HFFc6 (cell line): ENCODE measurements at places on chromosomes 7 and 10. TPM values are rescaled to one million over a fixed set of nuclear protein-coding genes. Genes with fewer than 3 reads are reported as not detected.
A peak's percentile ranks its signal among the peaks of the same experiment; 100 is the strongest.

The TMEM130 gene
- 7.1 to 13.1 TPM (median 12.7 TPM) in 3 replicates for total RNA-seq

GRCh38 chr7:115491744-115492380 lies 538.7 kb downstream of the TFEC start:
- H3K4me3 ChIP-seq: no peak overlapping the region
- H3K4me1 ChIP-seq: peaks cover 29% of the 10 kb centered on the region
- no peak for DNase-seq
- no peak overlapping the region for H3K27ac ChIP-seq

The EBLN1 gene
- total RNA-seq: not detected in 3 replicates

DNA sequence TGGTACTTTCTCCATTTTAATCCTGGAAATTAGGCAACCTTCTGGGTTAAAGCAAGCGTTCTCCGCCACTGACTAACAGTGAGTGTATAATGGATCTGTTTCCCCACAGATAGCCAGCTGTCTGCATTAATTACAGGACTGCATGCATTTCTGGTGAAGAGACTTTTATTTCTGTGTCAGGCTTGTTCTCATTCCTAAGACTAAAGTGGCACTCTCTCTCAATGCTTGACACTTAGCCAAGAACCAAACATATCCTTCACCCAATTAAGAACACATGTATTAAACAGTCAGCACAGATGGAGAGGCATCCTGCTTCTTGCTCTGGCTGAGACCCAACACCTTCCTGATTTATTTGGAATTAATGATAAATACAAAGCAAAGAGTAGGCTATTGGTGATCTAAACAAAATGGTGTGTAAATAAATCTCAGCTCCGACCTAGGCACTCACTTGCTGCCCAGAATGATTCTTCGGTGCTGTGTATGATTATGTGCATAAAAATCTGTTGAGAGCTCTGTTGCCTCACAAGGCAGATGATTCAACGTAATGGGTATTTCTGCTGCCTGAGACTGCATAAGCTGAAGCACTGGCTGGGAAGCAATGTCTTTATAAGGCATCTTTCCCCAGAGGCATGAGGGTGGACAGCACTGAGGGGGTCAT lies 16.8 kb downstream of the CALU start:
- peaks cover 61% of the 10 kb centered on the region for H3K4me1 ChIP-seq
- peak overlapping the region; percentile 66 for H3K4me3 ChIP-seq
- H3K27me3 ChIP-seq: peaks cover 2% of the 10 kb centered on the region; the same call in 1 of the 2 replicates
- H3K27ac ChIP-seq: peak overlapping the region; percentile 88

DNA sequence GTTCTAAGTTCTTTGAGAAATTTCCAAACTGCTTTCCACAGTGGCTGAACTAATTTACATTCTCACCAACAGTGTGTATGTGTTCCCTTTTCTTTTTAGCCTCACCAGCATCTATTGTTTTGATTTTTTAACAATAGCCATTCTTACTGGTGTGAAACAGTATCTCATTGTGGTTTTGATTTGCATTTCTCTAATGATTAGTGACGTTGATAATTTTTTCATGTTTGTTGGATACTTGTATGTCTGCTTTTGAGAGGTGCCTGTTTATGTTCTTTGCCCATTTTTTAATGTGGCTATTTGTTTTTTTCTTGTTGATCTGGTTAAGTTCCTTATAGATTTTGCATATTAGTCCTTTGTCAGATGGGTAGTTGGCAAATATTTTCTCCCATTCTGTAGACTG lies 191.4 kb downstream of the AGMO start:
- H3K4me1 ChIP-seq: no peaks in the 10 kb centered on the region
- no peak overlapping the region for H3K4me3 ChIP-seq
- H3K27ac ChIP-seq: no peak overlapping the region
- DNase-seq: no peak

GRCh38 chr10:89283025-89283935 lies 18.6 kb upstream of the IFIT2 start:
- peak overlapping the region; percentile 69 for H3K4me3 ChIP-seq
- peak; percentile 83 for DNase-seq
- no peaks in the 10 kb centered on the region for H3K27me3 ChIP-seq
- H3K36me3 ChIP-seq: peaks cover 10% of the 10 kb centered on the region
- H3K4me1 ChIP-seq: peaks cover 84% of the 10 kb centered on the region

DNA sequence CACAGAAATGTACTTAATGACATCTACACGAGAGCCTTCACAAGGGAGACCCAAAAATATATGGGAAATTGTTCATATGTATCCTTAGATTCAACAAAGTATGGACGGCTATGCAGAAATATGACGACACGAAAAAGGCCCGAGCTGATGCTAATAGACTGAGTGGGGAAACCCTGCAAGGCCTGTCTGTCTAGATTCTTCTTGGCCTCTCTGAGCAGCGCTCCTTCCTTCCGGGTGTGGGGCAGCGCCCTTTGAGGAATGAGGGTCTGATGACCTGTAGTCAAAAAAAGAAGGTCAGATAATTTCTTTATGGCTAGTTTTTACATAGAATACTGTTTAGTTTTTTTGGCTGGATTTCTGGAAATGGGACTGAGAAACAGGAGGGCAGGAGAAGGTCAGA lies 192.8 kb upstream of the AKR1E2 start:
- H3K27ac ChIP-seq: no peak overlapping the region
- H3K4me3 ChIP-seq: no peak overlapping the region
- DNase-seq: no peak

The GPC2 gene
- 0.61 to 1.0 TPM (median 0.69 TPM) in 3 replicates for total RNA-seq

DNA sequence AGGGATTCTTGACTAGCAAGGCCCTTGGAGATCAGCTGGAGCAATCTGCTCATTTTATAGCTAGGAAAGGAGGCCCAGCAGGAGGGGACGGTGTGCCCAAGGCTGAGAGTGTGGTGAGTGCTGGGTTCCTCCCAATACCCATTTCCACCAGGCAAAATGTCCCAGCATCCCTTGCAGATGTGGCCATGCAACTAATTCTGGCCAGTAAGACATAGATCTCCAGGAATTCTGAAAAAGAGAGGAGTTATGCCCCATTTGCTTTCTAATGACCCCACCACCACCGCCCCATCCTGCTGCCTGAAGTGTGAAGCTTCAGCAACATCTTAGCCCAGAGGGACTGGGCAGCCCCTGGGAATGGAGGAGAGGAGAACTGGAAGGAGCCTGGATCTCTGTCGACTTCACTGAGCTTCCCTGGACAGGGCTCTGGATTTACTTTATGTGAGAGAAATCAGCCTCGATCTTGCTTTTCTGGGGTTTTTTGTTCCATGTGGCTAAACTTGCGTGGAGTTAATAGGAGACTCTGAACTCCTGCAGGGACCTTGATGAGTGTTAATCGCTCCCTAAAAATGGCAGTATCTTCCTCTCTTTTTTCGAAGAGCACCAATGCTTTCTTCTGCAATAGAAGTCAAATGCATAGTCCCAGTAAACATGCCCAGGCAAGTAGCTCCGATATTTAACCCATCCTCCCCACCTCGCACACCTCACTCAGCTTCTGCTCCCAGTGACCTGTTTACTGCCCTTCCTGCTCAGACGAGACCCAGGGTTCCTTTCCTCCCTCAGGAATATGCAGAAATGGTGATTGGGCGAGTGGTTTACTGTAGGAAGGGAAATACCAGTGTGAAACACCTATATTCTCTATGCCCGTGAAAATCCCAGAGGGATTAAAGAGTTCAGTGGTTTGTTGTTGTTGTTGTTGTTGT lies 127.5 kb upstream of the GPR26 start:
- no peak overlapping the region for H3K4me3 ChIP-seq
- H3K27ac ChIP-seq: no peak overlapping the region
- H3K27me3 ChIP-seq: peaks cover 2% of the 10 kb centered on the region
- no peak for DNase-seq

DNA sequence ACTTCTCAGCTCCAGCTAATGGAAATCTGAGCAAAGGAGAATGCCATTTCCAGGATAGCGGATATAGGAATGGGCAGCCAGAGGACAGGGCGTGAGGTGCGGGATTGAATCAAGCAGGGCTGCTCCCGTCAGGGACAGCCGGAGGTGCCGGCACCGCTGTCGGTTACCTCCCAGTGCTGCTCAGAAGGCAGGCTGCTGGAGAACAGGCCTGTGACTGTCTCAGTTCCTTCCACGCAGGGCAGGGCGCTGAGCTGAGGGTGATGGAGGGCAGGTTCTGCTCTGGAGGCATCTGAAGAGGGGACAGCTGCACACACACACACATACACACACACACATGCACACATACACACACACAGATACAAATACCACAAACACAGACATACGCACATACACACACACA lies 111.1 kb downstream of the DOCK1 start:
- H3K4me1 ChIP-seq: peaks cover 9% of the 10 kb centered on the region
- peaks cover 16% of the 10 kb centered on the region for H3K36me3 ChIP-seq
- H3K4me3 ChIP-seq: no peak overlapping the region

The KLF14 gene
- total RNA-seq: not detected in 3 replicates

The PDZD7 gene
- 1.3 to 1.6 TPM (median 1.4 TPM) in 3 replicates for total RNA-seq

The EMX2 gene
- total RNA-seq: not detected in 3 replicates

The FAM237B gene
- total RNA-seq: not detected in 3 replicates

GRCh38 chr7:81590131-81590530 lies 179.7 kb downstream of the HGF start:
- no peaks in the 10 kb centered on the region for H3K36me3 ChIP-seq
- no peak overlapping the region for H3K27ac ChIP-seq
- no peaks in the 10 kb centered on the region for H3K4me1 ChIP-seq
- H3K27me3 ChIP-seq: no peaks in the 10 kb centered on the region
- DNase-seq: no peak
- H3K4me3 ChIP-seq: no peak overlapping the region

- peaks cover 24% of the 10 kb centered on the region for H3K36me3 ChIP-seq
- no peaks in the 10 kb centered on the region; the same call in 1 of the 2 replicates for H3K27me3 ChIP-seq
- DNase-seq: no peak
- H3K4me3 ChIP-seq: no peak overlapping the region
- H3K4me1 ChIP-seq: peaks cover 80% of the 10 kb centered on the region
Observed at GRCh38 chr7:137935884-137936508, 65.9 kb downstream of the CREB3L2 start.

DNA sequence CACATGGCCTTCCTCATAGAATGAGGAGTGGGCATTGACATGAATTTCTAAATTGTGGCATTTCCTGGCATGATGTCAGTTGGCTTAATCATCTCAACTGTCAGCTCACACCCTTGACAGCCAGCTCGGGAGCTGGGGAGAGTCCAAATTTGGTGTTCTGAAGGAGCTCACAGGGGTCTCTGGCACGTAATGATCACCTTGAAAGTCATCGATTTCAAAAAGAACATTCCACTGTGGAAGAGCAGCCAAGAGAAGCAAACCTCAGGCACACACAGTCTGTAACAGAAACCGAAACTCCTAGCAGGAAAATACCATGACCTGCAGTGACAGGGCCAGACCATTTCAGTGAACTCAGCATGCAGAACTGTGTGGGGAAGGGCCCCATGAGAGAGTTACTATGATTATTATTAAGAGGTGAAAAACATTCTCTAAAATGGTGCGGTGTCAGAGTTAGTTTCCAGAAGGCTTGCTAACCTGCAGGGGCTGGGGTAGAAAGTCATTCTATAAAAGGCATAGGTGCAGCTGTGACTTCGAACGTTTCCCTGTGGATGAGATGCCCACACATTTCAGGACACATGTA lies 26.4 kb upstream of the KLF6 start:
- H3K27ac ChIP-seq: peak overlapping the region; percentile 90
- H3K4me1 ChIP-seq: peaks cover 74% of the 10 kb centered on the region
- H3K36me3 ChIP-seq: no peaks in the 10 kb centered on the region
- peaks cover 3% of the 10 kb centered on the region for H3K27me3 ChIP-seq

- DNase-seq: no peak
- H3K36me3 ChIP-seq: peaks cover 5% of the 10 kb centered on the region
- no peaks in the 10 kb centered on the region for H3K27me3 ChIP-seq
Observed at GRCh38 chr7:4225361-4225771, 456.7 kb upstream of the FOXK1 start.

- no peak overlapping the region for H3K27ac ChIP-seq
- DNase-seq: no peak
- no peak overlapping the region for H3K4me3 ChIP-seq
- peaks cover 8% of the 10 kb centered on the region for H3K4me1 ChIP-seq
Observed at GRCh38 chr7:150417863-150418262, 32.6 kb upstream of the GIMAP8 start.
